Aorta (tissue), 5 donors: ENCODE measurements at places on chromosomes 5 and 9. TPM values are rescaled to one million over a fixed set of nuclear protein-coding genes. Genes with fewer than 3 reads are reported as not detected.

Gene SLC6A7
- total RNA-seq: not detected

- no peak for DNase-seq
These were observed 68.4 kb downstream of the TTC39B start for GRCh38 chr9:15238646-15239045.

Gene ADRA1B
- 16.0 TPM for total RNA-seq

DNA sequence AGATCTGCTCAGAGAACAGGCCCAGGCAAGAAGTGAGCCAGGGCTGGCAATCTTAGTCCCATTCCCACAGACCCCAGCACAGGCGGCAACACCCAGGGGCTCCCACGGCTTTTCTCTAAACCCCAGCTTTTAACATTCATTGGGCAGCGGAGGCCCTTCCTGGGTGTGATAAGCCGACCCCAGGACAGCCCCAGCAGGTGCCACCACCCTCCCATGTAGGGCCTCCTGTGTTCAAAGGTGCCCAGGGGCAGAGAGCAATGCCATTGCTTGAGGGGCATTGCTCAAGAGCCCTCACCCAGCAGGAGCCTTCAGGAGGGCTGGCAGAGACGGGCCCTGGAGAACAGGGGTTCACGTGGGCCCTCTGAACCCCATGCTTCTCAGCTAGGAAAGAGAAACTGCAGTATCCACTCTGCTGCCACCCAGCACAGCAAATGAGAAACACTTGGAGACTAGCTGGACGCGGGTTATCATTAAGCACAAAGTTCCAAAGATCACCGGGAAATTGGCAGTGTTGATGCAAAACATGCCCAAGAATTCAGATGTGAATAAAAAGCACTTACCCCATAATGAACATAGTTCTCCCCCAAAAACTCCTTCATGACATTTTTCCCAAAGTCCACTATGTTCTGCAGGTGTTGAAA lies 13.9 kb downstream of the IPPK start:
- peak; percentile 15 for DNase-seq

Gene CCNI2
- total RNA-seq: not detected

DNA sequence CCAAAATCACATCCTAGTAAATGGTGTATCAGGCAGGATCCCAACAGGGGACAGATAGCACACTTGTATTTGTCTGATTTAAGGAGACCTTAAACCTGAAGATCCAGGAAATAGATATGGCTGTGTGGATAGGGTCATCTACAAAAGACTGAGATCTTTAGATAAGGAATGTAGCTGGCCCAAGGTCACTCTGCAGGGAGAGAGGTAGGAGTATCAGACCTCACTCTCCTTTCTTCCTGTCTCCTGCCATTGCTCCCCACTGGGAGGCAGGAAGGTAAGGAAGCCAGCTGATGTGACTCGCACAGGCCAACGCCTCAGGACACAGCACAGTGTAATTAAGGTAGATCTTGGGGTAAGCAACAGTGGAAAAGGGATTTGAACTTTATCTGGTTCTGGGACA lies 85.8 kb downstream of the PLPPR1 start:
- DNase-seq: no peak

DNA sequence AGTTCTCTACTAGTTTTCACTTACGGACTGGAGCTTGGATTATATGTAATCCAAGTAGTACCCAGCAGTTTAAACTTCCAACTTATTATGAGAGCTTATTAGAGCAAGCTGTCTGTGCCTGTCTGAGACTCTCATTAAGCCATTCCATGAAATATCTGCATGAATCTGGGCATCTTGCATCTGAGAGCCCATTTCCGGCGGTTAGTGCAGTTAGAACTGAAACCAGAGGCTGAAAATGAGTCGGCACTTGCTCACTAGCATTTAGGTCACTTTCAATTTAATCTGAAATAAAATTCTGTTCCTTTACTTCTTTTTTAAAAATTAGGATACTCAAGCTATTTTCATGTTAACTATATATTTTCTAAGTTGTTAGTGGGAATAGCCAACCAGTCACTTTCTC lies 102.2 kb downstream of the MEGF10 start:
- DNase-seq: no peak

DNA sequence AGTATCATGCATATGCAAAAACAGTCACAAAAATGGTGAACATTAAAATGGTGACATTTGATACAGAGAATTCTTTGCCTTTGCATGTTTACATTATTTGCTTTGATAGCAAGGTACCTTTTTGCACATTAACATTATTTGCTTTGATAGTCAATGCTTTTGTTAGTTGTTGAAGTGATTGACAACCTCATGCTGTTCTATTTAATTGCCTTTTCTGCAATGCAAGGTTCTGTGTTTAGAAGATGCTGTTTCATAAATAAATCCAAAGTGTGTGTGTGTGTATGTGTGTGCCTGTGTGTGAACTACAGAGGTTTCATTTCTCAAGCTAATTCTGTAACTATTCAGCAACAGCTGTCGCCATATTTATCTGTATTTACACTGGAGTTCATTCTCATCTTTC lies 668.7 kb downstream of the NR2F1-AS1 start:
- no peak for DNase-seq

DNA sequence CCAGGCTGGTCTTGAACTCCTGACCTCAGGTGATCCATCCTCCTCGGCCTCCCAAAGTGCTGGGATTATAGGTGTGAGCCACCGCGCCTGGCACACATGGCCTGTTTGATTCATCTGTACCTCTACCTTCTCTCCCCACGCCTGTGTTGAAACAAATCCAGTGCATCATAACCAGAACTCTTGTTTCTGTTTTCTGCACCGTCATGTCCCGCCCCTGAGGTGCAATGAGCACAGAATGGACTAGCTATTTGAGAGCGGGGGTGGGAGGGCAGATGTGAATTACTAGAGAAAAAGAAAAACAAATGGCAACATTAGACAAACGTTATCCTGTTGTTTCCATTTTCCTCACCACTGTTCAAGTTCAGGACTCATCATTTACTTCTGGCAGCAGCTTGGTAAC lies 10.7 kb upstream of the FAM193B start:
- DNase-seq: no peak
